Aorta (tissue), 5 donors: ENCODE measurements at places on chromosomes 16 and 17. TPM values are rescaled to one million over a fixed set of nuclear protein-coding genes. Genes with fewer than 3 reads are reported as not detected.

DNA sequence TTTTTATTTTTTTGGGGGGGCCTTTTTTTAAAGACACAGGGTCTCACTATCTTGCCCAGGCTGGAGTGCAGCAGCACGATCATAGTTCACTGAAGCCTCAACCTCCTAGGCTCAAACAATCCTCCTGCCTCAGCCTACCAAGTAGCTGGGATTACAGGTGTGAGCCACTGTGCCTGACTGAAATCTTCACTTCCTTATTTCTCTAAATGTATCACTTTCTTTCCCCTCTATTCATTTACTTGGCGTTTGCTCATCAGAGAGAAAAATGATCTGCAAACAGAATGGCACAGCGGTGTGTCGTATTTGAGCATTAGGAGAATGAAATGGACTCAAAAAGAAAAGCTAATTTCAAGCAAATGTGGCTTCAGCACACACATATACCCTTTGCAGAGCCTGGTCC lies 44.3 kb upstream of the CDH5 start:
- H3K27me3 ChIP-seq, result no peaks in the 10 kb centered on the region
- H3K4me3 ChIP-seq, result no peak overlapping the region
- no peaks in the 10 kb centered on the region for H3K36me3 ChIP-seq
- H3K4me1 ChIP-seq, result no peaks in the 10 kb centered on the region

DNA sequence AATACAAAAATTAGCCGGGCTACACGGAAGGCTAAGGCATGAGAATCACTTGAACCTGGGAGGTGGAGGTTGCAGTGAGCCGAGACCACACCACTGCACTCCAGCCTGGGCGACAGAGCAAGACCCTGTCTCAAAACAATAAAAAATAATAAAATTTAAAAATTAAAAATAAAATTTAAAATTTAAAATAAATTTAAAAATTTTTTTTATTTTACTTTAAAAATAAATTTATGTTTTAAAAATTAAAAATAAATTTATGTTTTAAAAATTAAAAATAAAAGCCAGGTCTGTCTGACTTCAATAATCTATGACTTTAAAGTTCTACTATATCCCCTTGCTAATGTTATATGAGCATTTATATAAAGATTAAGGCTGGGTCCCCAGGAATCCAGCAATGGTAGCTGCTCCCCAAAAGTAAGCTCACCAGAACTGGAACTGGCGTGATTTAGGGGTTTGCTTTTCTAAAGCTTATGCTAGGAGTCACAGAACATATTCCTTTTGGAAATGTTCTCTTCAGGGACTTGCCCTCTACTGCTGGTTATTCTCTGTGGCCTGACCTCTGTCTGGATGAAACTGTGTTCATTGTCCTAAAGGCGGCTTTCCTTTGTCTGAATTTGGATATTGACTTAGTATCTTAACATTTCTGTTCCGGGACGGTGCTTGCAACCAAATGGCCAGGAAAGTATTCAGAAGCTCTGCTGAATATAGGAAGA lies 140.2 kb upstream of the NOL11 start:
- H3K27me3 ChIP-seq, result no peaks in the 10 kb centered on the region
- no peak for DNase-seq
- H3K4me1 ChIP-seq, result no peaks in the 10 kb centered on the region
- no peak overlapping the region for H3K4me3 ChIP-seq

- peaks cover 15% of the 10 kb centered on the region for H3K36me3 ChIP-seq
- no peaks in the 10 kb centered on the region for H3K27me3 ChIP-seq
- no peaks in the 10 kb centered on the region for H3K4me1 ChIP-seq
- H3K4me3 ChIP-seq, result no peak overlapping the region
- H3K27ac ChIP-seq, result no peak overlapping the region
Observed at GRCh38 chr16:47503936-47504335, 42.8 kb downstream of the PHKB start.

GRCh38 chr16:23074423-23074822 lies 74.8 kb downstream of the USP31 start:
- H3K4me1 ChIP-seq, result no peaks in the 10 kb centered on the region
- DNase-seq, result no peak
- H3K27me3 ChIP-seq, result no peaks in the 10 kb centered on the region
- H3K4me3 ChIP-seq, result no peak overlapping the region

DNA sequence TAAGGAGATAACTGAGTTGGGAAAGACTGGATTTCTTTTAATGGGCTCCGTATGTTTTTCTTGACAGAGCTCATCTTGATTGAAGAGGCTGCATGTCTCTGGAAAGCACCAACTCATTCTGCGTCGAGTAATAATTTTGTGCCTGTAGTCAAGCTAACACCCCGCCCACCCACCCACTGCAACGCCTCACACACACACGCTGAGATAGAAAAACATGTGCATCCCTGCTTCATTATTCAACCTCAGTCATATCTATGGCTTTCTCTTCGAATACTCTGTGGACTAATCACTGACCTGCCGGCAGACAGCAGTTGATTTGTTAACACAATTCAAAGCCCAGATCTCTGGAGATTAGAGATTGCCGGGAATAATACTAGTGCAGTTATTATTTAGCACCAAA lies 220.2 kb upstream of the TOM1L1 start:
- H3K4me3 ChIP-seq, result no peak overlapping the region
- no peaks in the 10 kb centered on the region for H3K36me3 ChIP-seq
- no peaks in the 10 kb centered on the region for H3K4me1 ChIP-seq
- no peaks in the 10 kb centered on the region for H3K27me3 ChIP-seq

DNA sequence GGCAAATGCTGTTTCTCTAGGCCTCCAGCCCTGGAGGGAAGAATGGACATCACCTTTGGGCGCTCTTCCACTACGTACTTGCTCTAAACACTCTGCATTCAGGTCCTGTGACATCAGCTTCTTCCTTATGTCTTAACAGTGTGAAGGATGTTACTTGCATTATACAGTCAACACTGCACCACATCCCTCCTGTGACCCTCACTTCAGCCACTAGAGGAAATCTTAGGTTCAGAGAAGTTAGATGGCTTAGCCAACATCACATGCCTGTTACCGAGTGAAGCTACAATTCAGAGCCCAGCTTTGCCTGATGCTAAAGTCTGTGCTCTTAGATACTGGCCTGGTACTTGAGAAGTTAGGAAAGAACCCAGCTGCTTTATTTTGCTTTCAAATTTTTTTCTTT lies 18.3 kb downstream of the UBFD1 start:
- no peaks in the 10 kb centered on the region for H3K27me3 ChIP-seq
- no peak for DNase-seq
- H3K36me3 ChIP-seq, result peaks cover 15% of the 10 kb centered on the region
- no peaks in the 10 kb centered on the region for H3K4me1 ChIP-seq

GRCh38 chr17:49851387-49852291 lies 3.8 kb upstream of the TAC4 start:
- H3K4me1 ChIP-seq, result no peaks in the 10 kb centered on the region
- H3K27me3 ChIP-seq, result no peaks in the 10 kb centered on the region
- H3K36me3 ChIP-seq, result no peaks in the 10 kb centered on the region
- peak; percentile 89 for DNase-seq
- no peak overlapping the region for H3K27ac ChIP-seq

DNA sequence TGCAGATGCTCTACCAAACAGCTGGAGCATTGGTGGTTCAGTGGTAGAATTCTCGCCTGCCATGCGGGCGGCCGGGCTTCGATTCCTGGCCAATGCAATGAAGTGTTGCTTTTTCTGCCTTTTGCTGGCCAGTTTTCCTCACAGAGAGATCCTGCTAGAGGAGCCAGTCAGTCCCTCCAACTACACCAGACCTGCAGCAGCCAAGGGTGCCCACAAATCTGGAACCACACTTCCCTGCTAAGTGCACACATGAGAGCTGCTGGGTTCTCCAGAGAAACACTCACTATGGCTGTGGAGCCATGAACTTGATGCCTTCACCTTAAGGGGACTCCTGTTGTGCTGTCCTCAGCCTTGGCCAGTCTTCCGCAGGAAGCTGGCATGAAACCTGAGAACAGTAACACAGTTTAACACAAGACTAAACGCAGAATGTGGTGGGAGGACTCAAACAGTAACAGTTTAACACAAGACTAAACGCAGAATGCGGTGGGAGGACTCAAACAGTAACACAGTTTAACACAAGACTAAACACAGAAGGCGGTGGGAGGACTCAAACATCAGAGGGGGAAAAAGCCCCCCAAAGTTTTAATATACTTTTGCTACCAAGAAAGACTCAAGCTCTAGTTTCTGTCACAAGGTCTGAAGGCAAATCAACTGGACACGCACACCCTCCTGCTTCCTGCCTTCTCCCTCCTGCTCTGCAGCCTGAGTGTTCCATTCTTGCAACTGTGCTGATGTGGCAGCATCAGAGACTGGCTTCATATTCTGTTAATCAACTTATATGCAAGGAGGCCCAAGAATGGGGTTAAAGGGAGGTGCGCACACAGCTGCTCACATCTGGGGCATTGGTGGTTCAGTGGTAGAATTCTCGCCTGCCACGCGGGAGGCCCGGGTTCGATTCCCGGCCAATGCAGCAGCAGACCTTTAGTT lies 12.0 kb downstream of the VAC14 start:
- DNase-seq, result no peak
- no peaks in the 10 kb centered on the region for H3K27me3 ChIP-seq
- no peak overlapping the region for H3K27ac ChIP-seq
- H3K36me3 ChIP-seq, result peaks cover under 1% of the 10 kb centered on the region
- no peaks in the 10 kb centered on the region for H3K4me1 ChIP-seq

GRCh38 chr17:13835151-13835550 lies 233.4 kb upstream of the HS3ST3A1 start:
- no peak overlapping the region for H3K4me3 ChIP-seq
- no peak for DNase-seq
- H3K27ac ChIP-seq, result no peak overlapping the region
- H3K36me3 ChIP-seq, result no peaks in the 10 kb centered on the region
- no peaks in the 10 kb centered on the region for H3K4me1 ChIP-seq

Gene C16orf46
- 0.38 TPM for polyA plus RNA-seq

Gene PYY
- polyA plus RNA-seq, result 1.1 TPM
